ENCODE measurements at places on chromosomes 1 and 21.
A peak's percentile ranks its signal among the peaks of the same experiment; 100 is the strongest.

GRCh38 chr1:172980456-172980855, 70.3 kb downstream of the TNFSF18 start:
- no peak for DNase-seq

DNA sequence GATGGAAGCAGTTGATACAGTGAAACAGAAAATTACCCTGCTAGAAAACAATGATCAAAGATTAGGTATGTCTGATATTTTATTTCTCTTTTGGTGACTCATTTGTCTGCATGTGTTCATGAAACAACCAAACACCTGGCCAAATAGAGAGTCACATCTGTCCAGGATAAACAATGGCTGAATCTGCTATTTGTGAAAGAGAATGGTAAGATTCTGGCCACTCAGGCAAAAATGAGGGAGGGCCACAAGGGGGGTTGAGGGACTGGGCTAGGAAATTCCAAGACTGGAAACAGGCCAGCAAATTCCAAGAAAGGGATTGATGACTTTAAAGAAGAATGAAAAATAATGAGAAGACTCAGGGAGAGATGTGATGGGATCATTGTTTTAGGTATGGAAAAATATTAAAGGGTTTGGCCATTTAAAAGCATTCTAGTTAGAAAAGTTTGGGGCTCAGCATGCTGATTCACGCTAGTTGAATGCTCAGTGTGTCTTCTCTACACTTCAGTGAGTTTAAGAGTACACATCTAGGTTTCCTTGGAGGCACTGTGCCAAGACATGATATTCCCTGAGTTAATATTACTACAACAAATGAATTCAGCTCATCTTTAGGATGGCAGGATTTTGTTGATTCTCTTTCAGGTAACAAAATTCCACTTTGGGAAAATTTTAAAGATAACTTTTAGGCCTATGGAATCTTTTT, 44.9 kb downstream of the TRAF5 start:
- DNase-seq = no peak

- no peak for DNase-seq
Measured at GRCh38 chr21:36663033-36663855, 35.7 kb upstream of the SIM2 start.

DNA sequence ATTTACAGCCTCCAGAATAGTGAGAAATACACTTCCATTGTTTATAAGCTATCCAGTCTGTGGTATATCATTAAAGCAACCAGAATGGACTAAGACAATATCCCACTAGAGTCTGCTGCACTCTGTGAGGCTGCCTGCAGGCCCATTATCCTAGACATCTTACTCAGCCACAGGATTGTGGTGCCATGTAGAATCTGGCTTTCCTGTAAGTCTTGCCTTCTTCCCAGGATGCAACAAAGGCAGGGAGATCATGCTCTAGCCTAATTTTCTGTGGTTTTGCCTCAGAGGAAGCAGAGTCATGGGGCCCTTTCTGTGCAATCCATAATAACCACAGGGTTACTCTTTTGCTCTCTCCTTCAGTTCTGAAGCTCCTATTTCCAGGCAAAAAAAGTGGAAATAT, 299.1 kb upstream of the DEPDC1 start:
- DNase-seq = no peak

- DNase-seq = no peak
Measured at GRCh38 chr1:55861676-55862340, 646.6 kb upstream of the USP24 start.

GRCh38 chr1:25131794-25132193, 100.5 kb downstream of the SYF2 start:
- DNase-seq = no peak

- DNase-seq = no peak
Measured at GRCh38 chr1:215958841-215959240, 391.7 kb downstream of the KCTD3 start.

- peak; percentile 97 for DNase-seq
Measured at GRCh38 chr1:27321813-27322568, at the start of gene TMEM222. Gene TMEM222, plus strand, starts transcription at chr1:27322163. Its CDS starts 35 bp downstream, at chr1:27322198.

DNA sequence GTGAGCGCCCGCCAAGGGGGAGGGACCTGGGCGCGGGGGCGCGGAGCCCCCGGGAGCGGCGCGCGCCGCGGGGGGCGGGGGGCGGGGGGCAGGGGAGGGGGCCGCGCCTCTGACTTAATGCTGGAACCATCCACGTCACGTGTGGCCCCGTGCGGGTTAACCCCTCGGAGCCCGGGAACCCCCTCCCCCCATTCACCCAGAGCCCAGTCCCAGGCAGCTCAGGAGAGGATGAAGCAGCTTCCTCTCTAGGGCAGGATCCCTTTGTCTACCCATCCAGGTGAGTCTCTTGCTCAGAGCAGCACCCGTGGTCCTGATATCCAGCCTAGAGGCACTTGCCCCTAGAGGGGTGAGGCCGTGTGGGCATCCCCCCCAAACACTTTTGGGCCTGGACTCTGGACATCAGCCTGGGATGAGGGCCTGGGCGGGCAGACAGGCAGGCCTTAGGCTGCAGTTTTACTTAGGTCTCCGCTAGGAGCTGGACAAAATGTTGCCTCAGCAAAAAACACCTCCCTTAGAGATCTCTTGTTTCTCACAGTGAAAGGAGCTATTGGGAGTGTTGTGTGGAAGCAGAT, at the start of gene ALX3:
Gene ALX3, minus strand, starts transcription at position 2 of the 572 bp plus-strand sequence. CDS start 60 bp downstream, outside the sequence.
- no peak for DNase-seq

DNA sequence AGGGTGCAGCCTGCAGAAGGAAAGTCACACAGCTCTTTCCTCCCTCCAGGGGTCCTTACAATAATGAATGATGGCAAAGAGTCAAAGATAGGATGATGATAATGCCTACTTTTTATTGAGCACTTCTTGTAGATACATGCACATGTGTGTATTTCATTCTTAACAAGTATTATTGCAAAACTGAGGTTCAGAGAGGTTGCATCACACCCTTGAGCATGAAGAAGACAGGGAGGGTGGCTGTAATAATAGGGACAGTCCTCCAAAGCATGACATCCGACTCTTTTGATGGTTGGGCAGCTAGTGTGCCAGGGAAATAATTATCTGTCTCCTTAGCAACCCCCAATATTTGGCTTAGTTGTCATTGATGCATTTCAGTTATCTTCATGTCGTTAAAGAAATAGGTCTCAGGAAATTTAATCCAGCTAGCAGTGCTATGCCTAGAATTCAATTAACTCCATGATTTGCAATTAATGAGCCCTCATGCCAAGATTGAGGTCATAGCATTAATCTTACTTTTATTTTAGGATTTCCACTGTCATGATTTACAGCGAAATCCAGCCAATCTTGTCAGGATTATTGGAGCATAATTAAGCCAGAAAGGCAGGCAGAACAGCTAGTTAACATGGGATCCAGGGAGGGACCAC, 35.0 kb downstream of the DNAJC6 start:
- no peak for DNase-seq

DNA sequence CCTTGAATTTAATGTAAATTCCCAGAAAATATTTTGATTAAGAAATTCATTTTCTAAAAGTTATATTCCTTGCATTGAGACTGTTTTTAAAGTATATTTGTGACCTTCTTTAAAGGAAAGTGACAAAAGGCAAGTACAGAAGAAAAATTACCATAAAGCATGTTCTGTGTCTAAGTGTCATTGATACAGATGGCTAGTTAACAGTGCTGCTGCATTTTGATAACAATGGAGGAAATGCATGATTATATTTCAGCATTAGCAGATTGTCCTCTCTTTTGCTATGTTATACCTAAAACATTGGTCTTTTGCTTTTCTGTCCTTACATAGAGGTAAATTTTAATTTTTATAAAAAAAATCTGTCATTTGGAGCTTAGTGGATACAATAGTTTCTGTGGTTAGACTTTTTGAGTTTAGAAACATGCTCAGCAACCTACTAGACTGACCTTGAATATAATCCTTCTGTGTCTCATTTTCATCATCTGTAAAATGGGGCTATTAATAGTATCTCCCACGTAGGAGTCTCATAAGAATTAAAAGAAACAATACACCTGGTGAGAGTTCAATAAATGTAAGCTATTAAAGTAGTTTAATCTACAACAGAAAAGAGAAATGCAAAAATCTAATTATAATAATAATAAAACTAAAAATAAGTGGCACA, 51.1 kb upstream of the RGS21 start:
- no peak for DNase-seq

GRCh38 chr21:26686705-26687104, 113.6 kb upstream of the CYYR1 start:
- DNase-seq = no peak

- no peak for DNase-seq
Measured at GRCh38 chr1:184622136-184622823, 132.4 kb downstream of the EDEM3 start.

GRCh38 chr1:109793486-109794318, 30.0 kb upstream of the EPS8L3 start:
- peak; percentile 77 for DNase-seq

DNA sequence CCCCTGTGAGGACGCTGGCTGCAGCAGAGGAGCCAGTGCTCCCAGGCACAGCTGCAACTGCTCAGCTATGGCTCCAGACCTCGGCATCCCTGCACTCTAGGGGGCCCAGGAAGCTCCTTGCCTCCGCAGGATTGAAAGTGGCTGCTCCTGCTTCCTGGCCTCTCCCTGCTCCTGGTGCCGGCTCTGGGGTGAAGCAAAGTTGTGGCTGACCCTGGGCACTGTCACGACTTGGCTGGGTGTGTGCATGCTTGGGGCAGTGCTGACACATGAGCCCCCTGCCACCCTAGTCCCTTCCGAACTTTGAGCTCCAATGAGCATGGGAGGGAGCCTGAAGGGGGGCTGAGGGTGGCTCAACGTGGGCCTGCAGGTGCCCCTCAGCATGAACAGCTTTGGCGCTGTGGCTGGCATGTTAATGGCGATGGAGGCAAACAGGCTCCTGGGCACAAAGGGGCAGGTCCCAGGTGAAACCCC, 1512.2 kb downstream of the KCNT2 start:
- no peak for DNase-seq

GRCh38 chr1:188089461-188089860, 1260.7 kb downstream of the PLA2G4A start:
- no peak for DNase-seq

- DNase-seq = no peak
Measured at GRCh38 chr1:23362218-23362713, 7.4 kb downstream of the ZNF436 start.

GRCh38 chr21:39670701-39671100, 58.0 kb downstream of the B3GALT5 start:
- DNase-seq = no peak

DNA sequence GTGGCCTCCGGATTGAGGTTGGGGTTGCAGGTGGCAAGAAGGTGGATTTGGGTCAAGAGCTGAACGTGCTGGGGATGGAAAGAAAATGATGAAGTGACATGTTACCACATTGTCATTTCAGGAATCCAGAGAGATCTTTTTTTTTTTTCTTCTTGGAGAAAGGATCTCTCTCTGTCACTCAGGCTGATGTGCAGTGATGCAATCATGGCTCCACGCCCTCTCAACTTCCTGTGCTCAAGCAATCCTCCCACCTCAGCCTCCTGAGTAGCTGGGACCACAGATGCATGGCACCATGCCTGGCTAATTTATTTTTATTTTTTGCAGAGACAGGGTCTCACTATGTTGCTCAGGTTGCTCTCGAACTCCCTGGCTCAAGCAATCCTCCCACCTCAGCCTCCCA, 80.6 kb downstream of the GON4L start:
- DNase-seq = no peak

GRCh38 chr1:182607566-182607965, 3.4 kb upstream of the RGS16 start:
- no peak for DNase-seq

- DNase-seq = no peak
Measured at GRCh38 chr1:37945743-37946702, 830 bp downstream of the INPP5B start.

GRCh38 chr1:245652660-245653427, 498.1 kb downstream of the KIF26B start:
- no peak for DNase-seq

- no peak for DNase-seq
Measured at GRCh38 chr1:68377098-68377497, 72.7 kb downstream of the RPE65 start.

DNA sequence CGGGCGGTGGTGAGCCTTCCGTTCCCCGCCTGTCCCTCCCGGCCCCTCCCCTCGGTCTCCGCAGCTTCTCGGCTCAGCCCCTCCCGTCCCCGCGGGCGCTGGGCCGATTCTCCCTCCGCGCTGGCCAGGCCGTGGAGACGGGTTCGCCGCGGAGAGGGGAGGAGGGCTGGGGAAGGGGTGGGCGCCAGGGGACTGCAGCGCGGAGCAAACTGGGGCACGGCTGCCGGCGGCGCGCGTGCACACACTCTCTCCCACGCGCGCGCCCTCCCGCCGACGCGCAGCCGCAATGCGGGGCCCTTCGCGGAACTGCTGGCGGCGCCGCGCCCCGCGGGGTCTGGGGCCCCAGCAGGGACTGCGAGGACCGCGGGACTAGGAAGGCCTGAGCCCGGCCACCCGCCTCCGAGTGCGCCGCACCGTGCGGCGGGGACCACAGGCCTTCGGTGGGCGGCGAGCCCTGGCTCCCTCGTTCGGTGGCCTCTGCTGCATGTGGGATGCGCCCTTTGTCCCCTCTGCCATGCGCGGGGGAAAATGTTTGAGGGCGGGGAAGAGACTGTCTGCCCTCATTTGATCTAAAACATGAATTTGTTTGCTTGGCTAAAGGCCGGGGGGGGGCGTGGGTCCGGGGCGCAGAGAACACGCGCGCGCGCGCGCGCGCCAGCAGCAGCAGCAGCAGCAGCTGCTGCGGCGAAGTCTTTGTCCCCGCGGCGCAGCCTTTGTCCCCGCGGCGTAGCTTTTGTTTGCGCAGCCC, 90.7 kb upstream of the VAMP3 start:
- DNase-seq = peak; percentile 50

- no peak for DNase-seq
Measured at GRCh38 chr1:59952065-59952464, 25.5 kb upstream of the CYP2J2 start.

- DNase-seq = no peak
Measured at GRCh38 chr1:35847935-35848565, 35.0 kb upstream of the AGO1 start.

DNA sequence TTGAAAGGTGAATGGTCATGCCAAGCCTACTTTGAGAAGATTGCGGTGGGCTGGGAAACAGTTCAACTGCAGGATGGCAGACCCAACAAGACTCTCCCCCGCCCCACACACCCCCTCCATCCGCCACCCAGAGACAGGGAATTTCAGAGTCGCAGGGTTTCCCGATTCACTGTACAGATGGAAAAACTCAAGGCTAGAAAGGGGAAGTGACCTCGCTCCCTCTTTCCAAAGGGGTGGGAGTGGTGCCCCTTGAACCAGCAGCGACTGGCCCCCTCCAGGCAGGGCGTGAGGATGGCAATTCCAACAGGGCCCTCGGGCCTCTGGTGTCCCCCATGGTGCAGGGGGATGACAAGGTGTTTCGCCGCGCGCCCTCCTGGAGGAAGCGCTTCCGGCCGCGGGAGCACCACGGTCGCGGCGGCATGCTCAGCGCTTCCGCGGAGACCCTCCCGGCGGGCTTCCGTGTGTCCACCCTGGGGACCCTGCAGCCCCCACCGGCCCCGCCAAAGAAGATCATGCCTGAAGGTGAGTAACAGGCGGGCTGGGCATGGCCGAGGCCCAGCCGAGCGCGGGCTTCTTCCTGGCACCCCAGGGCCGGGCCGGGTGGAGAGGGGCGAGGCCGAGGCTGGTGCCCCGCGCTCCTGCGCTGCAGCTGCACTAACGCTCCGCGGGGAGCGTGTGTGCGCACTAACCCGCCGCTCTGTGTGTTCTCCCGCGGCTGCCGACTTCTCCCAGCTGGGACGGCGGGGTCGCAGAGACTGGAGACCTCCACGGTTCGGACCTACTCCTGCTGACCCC, 10.4 kb downstream of the MYOG start:
- no peak for DNase-seq

- DNase-seq = no peak
Measured at GRCh38 chr1:182303778-182304177, 87.8 kb downstream of the GLUL start.

- DNase-seq = no peak
Measured at GRCh38 chr1:160062230-160062532, 7.8 kb downstream of the KCNJ10 start.

- no peak for DNase-seq
Measured at GRCh38 chr21:25688275-25689155, 46.2 kb downstream of the ATP5PF start.
